ENCODE measurements at places on chromosomes 3 and 15.

- no peak for DNase-seq
Observed at GRCh38 chr15:85027033-85027380, 45.4 kb downstream of the PDE8A start.

GRCh38 chr3:58355179-58355578 lies 22.5 kb downstream of the PXK start:
- no peak for DNase-seq

DNA sequence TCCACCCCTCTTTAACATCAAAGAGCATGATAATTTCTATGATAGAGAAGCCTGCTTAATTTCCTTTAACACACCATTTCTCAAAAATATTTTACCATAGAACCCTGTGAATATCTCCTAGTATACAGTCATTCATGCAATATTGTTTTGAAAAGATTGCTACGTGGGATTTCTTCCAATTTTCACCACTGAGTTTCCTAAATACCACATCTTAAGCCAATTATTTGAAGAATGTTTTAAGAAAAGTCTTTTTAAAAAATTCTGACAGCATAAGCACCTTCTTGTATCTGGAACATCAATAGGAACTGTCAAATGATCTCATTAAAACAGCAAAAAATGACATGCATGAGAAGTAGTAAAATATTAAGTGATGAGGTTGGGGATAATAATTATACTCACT lies 1126.7 kb downstream of the TUSC7 start:
- no peak for DNase-seq

DNA sequence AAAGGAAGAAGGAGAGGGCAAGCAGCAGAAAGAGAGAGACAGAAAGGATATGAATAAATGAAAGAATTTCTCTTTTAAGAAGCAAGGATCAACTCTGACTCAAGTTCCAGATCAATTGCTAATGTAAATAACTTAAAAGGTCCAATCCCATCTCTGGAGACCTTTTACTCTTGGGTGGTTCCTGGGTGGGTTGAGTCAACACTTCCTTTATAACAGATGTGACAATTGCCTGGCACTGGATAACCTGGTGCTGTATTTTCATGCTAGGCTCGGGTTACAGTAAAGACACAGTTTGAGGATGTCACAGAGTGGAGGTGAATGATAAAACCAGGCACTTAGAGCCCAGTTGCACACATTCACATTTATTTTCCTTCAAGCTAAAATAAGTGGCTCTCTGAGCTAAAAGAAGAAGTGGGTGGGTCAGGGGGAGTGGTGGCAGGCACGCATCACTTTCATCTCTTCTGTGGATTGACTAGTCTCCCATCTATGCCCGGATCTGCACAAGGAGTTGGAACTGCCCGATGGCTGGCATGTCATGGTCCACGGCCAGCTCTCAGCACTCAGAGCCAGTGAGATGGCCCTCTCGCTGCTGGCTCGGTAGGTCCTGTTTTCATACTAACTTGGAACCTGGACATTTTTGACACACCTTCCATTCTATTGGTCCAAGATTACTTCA lies 465.8 kb downstream of the FOXP1 start:
- DNase-seq: no peak

DNA sequence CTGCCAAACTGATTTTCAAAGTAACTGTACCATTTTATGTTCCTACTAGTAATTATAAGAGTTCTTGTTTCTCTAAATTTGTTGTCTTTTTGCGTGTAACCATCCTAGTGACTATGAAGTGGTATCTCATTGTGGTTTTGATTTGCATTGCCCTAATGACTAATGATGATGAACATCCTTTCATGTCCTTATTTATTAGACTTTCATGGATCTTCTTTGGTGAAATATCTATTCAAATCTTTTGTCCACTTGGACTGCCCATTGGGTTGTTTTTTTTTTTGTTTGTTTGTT lies 3.6 kb downstream of the OXSR1 start:
- DNase-seq: no peak

- no peak for DNase-seq
Observed at GRCh38 chr3:186564586-186564985, 2.6 kb downstream of the TBCCD1 start.

GRCh38 chr3:64266983-64267382 lies 41.7 kb upstream of the PRICKLE2 start:
- DNase-seq: no peak
